ENCODE measurements at places on chromosomes 11 and 22.
A peak's percentile ranks its signal among the peaks of the same experiment; 100 is the strongest.

DNA sequence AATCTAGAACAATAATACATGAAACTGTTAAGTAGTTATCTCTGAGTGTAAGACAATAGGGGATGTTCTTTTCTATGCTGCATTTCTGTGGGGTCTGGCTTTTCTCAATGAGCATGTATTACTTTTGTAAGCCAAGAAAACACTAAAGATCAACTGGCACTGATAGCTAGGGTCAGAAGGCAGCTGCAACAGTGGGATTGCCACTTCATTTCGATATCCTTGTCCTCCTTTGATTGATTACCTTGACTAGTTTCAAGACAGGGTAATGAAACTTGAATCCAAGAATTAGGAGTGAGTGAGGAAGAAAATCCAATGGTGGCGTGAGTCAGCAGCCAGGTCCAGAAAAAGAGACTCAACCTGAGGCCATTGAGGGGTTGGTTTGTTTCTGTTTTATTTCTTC is 46.5 kb downstream of the FEZ1 start:
- no peak for DNase-seq

DNA sequence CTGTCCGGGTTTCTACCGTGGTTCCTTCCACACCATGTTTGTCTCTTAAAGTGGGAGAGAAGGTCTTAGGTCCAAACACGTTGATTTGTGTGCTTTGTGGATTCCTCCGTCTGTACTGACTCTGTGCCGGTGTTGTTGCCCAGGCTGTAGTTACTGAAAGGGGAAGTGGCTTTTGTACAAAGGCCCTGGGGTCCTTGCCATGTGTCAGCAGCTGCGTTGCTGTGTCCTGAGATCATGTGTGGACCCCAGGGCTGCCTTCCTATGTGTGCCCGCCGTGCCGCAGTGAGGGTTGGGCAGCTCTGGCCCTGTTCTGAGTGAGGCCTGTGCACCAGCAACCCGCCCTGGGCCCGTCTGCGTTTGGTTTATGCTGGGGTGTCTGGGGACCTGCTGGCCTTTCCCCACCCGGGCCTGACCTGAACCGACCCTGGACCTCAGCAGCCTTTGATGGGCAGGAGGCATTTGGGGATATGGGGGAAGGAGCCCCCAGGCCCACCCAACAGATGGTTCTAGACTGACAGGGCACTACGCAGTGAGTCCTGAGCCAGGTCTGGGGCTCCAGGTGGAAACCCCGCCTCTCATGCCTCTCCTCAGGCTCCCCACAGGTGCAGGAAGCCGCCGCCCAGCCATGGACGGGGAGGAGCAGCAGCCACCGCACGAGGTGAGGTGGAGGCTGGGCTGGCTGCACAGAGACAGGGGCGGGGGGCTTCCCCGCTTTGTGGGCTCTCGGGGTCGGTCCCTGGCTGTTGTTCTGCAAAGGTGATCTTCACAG is 6.9 kb downstream of the TRABD start:
- no peak for DNase-seq

- peak; percentile 47 for DNase-seq
Measured at GRCh38 chr11:12461516-12461915, 84.1 kb downstream of the PARVA start.

DNA sequence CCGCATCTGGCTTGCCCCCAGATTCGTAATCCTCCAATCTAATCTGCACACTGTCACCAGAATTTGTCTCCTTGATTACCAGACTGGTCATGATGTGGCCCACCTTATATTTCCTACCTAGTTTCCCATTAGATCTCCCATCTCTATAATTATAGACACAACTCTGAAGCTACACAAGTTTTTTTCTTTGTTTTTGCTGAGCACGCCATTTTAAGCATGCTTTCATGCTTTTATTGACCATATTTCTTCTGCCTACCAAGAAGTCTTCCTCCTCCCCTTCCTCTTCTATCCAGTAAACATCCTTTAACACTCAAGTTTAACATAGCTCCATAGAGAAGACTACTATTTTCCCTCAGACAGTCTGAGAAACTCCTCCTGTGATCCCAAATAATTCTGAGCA is 24.3 kb upstream of the DEPDC7 start:
- DNase-seq, result no peak

GRCh38 chr11:44818110-44818509 is 91.3 kb downstream of the TSPAN18 start:
- DNase-seq, result no peak

GRCh38 chr11:1545432-1545831 is 26.6 kb downstream of the DUSP8 start:
- DNase-seq, result no peak

- no peak for DNase-seq
Measured at GRCh38 chr11:35765211-35765610, 102.6 kb downstream of the TRIM44 start.

DNA sequence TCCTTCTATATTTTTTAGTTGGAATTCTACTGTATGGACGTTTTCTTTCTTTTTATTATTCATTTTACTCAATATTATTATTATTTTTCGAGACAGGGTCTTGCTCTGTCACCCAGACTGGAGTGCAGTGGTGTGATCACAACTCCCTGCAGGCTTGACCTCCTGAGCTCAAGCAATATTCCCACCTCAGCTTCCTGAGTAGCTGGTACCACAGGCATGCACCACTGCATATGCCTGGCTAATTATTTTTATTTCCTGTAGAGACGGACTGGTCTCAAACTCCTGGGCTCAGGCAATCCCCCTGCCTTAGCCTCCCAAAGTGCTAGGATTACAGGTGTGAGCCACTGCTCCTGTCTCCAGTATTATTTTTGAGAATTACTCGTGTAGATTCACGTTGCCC is 34.0 kb upstream of the CCDC134 start:
- no peak for DNase-seq

DNA sequence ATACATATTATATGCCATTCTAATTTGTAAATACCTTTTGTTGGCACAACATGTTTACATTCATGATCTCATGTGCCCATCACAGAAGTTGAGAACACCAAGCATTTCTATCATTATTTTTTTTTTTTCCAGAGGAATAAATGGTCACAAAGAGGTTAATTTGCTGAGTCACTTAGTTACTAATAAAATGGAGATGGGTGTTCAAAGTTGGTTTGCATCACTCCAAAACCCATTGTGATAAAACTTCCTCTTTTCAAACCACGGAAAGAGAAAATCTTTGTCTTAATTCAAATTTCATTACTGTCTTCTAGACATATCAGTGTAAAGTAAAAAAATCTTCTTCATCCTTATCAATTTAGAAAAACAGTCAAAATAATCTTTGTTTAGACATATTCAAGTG is 636.8 kb upstream of the CCDC179 start:
- no peak for DNase-seq

GRCh38 chr22:29369460-29369859 is 18.9 kb downstream of the AP1B1 start:
- no peak for DNase-seq

All from COR-L47 (cell line).